EL (cell line): ENCODE measurements at places on chromosomes 1 and 21.

DNA sequence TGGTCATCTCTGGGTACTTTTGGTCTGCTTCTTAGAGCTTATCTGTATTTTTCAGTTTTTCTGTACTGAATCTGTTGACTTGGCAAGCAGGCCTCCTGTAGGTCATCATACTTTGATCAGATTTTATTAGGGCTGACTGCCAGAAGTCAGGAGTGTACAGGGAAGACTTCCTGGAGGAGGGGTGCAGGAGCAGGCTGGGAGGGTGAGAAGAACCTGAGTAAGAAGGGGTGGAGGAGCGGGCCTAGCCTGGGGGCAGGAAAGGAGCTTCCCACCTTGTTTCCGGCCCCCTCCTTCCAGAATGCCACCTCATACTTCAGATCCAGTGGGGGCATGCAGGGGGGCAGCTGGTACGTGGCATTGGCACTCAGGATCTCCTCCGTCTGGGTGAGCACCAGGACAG lies 18.3 kb upstream of the IL22RA1 start:
- DNase-seq = no peak

- no peak for DNase-seq
Measured at GRCh38 chr1:154806333-154806732, 63.7 kb downstream of the KCNN3 start.

DNA sequence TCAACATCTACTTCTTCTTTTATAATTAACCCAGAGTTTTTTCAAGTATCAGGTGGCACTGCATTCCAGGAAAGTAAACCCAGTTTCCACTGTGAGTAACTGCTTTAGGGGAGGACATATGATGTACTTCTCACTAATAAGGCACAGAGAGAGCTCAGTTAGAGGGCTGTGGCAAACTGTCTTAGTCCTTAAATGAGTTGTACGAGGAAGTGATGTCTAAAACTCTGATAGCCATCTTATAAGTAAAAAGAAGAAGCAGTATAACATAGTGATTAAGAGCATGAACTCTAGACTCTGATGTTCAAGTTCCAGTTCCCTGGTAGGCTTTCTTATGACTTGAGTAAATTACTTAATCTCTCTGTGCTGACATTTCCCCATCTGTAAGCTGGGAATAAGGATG lies 58.7 kb upstream of the PTGS2 start:
- DNase-seq = no peak

GRCh38 chr1:17653728-17654351 lies 101.3 kb upstream of the ACTL8 start:
- DNase-seq = peak; percentile 36

GRCh38 chr1:116684575-116684974 lies 17.0 kb upstream of the IGSF3 start:
- no peak for DNase-seq

DNA sequence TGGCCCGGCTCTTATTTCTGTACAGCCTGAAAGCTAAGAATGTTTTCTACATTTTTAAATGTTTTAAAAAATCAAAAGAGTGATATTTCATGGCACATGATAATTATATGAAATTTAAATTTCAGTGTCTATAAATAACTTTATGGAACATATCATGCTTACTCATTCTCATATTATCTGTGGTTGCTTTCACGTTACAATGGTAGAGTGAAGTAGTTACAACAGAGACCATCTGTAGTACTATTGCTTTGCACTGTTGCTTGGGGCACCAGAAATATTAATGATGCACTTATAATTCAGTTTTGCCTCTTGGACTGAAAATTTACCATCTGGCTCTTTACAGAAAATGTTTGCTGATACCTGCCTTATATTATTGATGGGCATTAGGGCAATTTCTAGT lies 481.6 kb downstream of the PLPP3 start:
- no peak for DNase-seq

DNA sequence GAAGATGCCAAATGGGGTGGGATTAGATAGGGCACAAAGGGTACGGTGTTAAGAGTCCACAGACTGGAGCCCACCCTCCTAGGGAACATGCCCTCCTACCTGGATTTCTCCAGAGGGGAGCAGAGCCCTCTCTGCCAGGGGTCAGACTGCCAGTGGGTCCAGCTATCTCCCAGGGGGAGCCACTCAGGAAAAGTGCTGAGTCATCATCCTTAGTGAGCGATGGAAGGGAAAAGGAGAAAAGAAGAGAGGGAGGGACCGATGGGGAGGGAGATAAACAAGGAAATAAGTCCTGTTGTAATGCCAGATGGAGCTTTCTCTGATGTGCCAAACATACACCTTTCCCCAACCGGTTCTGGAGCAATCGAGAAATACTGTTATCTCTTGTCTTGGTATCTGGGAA lies 30.4 kb upstream of the CYP4B1 start:
- DNase-seq = no peak

DNA sequence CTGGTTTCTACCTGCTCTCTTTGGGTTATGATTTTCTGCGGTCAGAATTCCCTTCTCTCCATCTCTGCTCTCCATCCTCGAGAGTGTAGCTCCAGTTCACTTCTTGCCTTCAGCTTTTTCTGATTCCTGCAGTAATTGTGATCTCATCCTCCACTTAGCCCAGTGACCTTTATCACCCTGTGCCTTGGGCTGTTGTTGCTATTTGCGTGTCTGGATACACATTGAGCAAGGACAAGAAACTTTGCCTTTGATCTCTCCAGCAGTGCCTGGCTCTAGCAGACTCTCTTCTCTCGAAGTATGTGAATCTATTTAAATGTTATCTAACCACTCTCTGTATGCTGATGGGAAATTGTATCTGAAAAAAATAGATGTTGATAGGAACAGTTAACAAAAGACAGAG lies 76.4 kb upstream of the MARK1 start:
- peak; percentile 6 for DNase-seq

GRCh38 chr1:33826711-33827110 lies 37.2 kb upstream of the HMGB4 start:
- DNase-seq = no peak

DNA sequence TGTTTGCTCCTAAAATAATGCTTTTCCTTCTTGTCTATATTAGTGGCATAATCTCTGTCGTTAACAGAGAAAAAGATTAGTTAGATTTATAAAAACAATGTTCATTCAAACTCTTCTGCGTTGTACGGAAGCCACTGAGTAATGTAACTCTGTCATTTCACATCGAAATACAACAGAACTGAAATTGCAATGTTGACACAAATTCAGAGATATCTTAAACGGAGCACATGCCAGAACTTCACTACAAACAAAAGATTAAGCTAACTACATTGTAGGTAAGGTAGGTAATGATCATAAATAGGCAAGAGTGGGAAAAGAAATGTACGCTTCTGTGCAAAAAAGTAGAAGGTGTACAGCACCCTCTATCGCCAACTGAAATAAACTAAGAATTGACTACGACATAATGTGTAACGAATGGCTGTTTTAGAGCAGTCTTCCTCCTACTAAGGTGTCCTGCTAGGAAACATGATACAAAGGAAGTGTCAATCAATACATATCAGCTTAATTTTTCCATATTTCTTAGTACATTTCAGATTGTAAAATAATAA lies 56.6 kb downstream of the PCNX2 start:
- DNase-seq = no peak

DNA sequence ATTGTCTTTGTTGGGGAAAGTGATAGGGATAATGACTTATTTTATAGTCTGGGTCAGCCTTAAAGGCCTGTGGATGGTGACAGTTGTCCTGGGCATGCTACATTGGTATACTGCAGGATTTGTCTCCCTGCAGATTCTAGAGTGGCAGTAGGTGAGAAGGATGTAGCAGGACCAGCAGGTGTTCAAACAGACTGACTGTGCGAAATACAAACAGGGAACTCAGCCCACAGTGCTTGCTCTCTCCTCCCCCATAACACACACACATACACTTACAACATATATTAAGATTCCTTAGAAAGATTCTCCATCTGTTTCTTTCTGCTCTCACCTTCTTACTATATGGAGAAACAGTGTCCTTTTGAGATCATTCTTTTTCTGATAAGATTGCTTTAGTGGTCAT lies 6.9 kb downstream of the PDE4B start:
- no peak for DNase-seq

- DNase-seq = no peak
Measured at GRCh38 chr1:205516362-205516761, 11.9 kb downstream of the CDK18 start.

- DNase-seq = no peak
Measured at GRCh38 chr1:240099329-240099728, 7.6 kb downstream of the FMN2 start.

- no peak for DNase-seq
Measured at GRCh38 chr1:34361781-34362357, 185.2 kb downstream of the C1orf94 start.

DNA sequence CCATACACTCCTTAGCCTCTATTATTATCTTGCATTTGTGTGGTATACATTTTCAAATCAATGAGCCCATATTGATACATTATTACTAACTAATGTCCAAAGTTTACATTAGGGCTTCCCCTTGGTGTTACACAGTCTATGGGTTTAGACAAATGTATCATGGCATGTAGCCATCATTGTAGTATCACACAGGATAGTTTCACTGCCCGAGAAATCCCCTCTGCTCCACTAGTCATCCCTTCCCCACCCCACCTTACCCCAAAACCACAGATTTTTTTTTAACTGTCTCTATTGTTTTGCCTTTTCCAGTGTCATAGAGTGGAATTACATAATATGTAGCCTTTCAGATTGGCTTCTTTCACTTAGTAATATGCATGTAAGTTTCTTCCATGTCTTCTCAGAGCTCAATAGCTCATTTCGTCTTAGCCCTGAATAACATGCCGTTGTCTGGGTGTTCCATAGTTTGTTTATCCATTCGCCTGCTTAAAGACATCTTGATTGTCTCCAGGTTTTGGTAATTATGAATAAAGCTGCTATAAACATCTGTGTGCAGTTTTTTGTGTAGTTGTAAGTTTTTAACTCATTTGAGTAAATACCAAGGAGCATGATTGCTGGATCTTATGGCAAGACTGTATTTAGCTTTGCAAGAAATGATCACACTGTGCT lies 86.4 kb upstream of the LYST start:
- no peak for DNase-seq

DNA sequence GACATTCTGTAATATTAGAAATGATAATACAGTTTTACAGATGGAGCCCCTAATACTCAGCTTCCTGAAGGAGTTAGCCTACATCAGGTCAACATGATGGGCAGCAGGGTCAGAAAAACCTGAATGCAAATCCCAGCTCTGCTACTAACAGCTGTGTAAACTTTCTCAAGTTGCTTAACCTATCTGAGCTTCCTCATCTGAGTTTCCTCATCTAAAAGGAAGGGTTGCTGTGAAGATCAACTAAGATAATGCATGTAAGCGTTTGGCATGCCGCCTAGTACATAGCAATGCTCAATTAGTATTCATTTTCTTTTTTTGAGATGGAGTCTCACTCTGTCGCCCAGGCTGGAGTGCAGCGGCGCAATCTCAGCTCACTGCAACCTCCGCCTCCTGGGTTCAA lies 18.4 kb upstream of the DESI2 start:
- no peak for DNase-seq

GRCh38 chr1:164701189-164701761 lies 142.3 kb downstream of the PBX1 start:
- no peak for DNase-seq

DNA sequence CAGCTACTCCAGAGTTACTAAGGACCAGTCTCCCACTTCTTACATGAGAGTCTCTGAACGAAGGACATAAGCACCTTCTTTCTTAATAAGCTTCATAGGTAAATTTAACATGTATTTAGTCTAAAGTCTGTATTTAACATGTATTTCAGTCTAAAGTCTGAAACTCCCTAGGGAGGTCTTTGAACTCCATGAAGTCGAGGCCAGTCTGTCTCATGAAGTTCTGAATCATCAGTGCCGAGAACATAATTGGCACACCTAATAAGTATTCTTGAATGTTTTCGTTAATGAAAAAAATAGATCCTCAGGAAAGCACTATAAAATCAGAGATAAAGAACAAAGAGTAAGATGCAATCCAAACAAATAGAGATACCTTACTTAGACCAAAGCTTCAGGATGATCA lies 945.5 kb downstream of the TTLL7 start:
- DNase-seq = no peak

- DNase-seq = no peak
Measured at GRCh38 chr1:182051938-182052337, 9.6 kb downstream of the ZNF648 start.

DNA sequence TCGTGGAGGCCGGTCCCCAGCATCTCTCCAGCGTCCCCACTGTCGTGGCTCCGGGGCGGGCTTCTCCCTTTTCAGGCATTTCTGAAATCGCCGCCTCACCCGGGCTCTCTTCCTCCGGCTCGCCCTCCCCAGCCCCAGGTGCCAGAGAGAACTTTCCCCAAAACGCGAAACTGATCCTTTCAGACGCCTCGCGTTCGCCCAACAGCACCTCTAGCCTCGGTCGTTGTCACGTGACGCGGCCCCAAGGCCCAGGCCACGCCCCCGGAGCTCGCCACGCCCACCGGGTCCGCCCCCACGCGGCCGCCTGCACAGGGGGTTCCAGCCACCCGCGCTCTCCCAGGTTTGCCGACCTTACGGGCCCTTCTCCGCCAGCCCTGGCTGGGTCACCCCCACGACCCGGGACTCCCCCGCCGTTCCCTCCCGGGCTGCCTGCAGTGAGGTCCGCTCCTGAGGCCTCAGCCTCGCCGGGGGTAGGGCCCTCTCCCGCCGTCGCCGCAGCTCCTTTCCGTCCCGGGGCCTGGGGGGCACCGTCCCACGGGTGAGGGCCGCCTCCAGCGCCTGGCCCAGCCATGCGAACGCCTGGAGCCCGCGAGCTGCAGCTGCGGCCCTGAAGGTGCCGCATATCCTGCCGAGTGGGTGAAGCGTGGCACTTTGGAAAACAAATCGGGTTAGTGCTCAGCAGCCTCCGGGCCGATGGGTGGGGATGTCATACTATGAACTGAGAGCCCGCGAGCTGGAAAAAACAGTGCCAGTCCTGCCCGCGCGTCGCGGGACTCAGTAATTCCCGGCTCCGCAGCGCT lies 21.0 kb downstream of the H3-3A start:
- peak; percentile 85 for DNase-seq

DNA sequence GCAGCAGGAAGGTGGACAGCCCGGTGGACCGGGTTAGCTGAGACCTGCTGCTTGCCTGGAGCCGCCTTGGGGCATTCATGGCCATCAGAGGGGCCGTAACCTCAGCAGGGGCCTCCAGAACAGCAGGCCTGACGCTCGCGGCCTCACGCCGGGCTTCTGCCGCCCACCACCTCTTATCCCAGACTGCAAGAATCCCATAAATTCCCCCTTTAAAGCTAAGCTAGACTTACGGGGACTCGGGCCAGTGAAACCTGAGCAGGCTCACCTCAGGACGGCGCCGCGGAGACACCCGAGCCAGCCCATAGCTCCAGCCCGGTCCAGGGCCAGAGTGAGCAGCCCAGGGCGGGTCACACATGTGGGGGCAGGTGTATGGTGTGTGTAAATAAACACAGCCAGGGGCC lies 132.3 kb downstream of the GLIS1 start:
- DNase-seq = no peak
